ENCODE measurements at places on chromosomes 12 and 14.

DNA sequence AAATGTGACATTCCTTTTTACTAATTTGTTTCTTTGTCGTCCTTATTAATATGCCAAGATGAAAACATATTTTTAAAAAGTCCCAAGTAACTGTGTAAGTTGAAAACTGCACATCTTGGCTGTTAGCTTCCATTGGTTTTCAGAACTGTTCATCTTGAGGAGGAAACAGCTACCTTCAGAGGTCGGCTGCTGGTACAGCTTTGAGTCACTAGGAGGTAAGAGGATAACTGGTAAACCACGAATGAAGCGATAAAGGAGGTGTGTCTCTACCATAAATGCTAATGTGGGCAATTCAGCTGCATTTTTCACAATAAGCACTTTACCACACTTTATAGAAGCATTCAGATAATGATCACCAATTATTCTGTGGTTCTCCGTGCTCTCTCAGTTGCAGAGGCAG, 137.5 kb upstream of the KRAS start:
- no peak for DNase-seq

DNA sequence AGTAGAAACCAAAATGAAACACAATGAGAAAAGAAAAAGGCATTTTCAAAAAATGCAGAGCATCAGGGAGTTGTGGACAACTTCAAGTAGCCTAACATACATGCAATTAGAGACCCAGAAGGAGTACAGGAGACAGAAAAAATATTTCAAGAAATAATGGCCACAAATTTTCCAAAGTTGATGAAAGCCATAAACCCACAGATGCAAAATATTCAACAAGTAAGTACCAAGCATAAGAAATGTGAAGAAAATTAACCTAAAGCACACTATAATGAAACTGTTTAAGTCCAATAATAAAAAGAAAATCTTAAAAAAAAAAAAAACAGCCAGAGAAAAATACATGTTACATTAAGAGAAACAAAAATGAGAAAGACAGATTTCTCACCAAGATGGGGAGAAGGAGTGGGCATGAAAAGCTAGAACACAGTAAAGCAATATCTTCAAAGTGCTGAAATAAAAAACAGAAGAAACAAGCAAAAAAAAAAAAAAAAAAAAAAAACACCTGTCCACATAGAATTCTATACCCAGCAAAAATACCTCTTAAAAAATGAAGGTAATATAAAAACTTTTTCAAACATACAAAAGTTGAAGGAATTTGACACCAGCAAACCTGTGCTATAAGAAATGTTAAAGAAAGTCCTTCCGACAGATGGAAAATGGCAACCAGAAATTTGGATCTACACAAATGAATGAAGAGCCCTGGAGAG, 77.1 kb downstream of the PRKAB1 start:
- no peak for DNase-seq

- peak; percentile 37 for DNase-seq
These were observed 25.4 kb upstream of the COL2A1 start for GRCh38 chr12:48029491-48030172.

DNA sequence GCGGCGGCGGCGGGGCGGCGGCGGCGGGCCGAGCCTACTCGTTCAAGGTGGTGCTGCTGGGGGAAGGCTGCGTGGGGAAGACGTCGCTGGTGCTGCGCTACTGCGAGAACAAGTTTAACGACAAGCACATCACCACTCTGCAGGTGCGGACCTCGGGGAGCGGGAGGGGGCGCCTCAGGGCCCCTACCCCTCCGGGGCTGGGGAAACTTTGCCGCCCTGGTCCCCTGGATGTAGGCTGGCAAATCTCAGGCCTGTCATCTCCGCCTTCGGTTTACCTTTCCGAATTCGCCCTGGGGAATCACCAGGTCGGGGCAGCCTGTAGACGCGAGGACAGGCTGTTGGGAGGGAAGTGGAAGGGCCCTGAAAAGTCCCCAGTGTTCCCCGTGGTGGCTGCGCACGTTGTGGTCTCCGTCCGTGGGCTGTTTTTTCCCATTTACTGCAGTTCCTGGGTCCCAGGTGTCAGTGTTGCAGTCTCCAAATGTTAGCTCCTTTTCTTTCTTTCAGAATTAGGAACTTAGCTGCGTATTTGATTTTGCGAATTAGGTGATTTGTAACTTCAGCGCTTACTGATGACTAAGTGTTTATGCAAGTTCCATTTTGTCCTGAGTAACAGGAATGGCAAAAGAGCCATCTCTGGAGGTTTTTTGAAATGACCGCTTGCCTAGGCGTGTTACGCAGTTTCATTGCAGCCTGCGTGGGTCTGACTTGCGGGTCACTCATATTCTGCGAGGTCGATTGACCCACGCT, 656 bp downstream of the RAB21 start:
- DNase-seq: peak; percentile 47

- no peak for DNase-seq
These were observed 23.5 kb downstream of the FMNL3 start for GRCh38 chr12:49683599-49684309.

DNA sequence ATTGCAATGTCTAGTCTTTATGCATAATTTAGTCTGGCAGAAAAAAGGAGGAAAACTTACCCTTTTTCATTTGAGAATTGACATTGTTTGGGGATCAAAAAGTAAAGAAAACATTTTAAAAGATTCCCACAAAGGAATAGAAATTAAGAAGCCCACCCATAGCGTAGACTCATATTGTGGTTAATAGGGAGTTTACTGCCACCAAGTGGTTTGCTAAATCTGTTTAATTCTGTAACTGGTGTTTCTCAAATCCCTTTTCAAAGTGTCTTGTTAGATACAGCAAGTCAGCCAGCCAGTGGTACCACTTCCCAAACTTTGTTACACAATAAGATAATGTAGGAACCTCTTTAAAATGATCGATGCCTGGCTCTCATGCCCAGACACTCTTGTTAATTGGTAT, 180.3 kb downstream of the IPO8 start:
- DNase-seq: peak; percentile 38

DNA sequence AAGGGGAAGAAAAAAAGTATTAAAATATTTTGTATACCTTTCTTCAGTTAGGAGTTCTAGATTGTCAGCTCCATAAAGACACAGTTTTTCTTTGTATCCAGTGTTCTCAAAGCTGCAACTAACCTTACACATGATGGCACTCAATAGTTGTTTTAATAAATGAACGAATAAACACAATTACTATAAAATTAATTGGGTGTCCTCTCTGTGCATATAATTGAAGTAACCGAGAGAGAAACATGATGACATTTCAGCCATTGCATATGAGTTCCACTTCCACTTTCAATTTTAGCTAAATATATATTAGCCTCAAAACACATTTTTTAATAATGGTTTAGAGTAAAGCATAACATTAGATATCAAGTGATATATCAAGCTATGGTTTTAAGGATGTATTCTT, 671.2 kb downstream of the LRFN5 start:
- peak; percentile 39 for DNase-seq

GRCh38 chr14:81435391-81436295, 35.5 kb upstream of the STON2 start:
- peak; percentile 55 for DNase-seq

DNA sequence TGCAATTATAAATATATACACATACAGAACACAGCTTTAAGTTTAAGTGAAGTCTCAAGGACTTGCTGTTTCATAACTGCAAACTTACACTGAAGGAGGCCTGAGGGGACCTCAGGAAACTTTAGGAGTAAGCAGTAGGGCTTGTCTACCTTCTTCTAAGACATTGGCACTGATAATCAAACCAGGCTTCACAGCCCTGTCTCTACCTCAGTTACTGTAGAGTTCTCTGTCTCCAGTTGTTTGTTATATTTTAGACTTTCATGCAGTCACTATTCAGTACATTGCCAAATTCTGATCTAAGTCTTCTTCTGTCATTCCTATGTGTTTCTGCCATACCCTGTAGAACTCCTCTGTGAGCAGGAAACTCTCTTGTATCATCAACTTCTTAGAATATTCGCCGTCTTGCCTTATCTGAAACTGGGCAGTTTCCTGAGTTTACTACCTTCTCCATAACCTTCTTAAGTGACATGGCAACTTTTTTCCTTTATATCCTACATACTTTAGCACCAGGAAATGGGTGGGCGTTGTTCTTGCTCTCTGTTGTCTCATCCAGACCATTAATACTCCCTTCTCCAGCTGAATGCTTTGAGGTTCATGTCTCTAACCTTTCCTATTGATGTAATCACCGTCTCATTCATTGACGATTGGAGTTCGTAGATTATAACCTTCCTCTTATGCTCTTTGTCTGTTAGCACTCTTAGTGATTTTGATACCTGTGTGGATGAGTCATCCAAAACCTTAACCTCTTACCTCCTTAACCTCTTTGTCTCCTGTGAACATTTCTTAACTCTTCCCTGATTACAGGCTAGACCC, 11.4 kb downstream of the APAF1 start:
- no peak for DNase-seq

- DNase-seq: no peak
These were observed 799 bp downstream of the ZNF219 start for GRCh38 chr14:21097636-21098075.

GRCh38 chr14:102662636-102663430, 70.4 kb downstream of the RCOR1 start:
- no peak for DNase-seq

DNA sequence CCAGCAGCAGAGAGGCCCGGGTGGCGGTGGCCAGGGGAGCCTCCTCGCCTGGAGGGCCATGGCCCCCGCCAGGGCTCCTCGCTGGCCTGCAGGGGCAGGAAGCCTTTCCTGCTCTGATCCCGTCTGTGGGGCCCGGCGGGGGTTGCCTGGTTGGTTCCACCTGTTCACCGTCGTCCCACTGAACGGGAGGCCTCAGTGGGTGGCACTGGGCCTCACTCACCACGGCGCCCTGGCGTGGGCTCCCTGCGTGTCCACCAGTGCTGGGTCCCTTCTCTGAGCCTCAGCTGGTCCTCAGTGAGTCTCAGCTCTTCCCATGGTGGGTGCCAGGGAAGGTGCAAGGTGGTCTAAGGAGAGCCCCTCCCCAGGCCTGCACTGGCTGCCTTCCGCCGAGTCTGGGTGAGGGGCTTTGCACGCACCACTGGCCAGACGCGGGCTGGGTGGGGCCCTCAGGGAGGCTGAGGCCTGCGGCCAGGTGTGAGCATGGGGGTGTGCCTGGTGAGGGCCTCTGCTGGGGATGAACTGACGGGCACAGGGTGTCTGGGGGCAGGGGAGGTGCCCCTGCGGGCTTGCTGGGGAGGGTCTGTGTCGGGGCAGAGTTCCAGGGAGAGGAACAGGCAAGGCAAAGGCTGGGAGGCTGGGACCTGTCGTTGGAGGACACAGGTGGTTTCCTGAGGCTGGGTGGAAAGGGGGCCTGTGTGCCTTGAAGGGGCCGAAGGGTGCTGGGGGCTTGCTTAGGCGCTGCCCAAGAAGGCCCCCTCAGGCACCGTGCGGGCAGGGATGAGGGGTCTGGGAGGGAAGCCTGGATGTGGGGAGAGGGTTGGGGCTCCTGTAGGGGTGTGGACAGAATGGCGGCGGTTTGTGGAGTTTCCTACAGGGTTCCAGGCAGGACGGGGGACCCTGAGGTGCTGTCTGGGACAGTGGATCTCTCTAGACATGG, 339.8 kb downstream of the TMEM121 start:
- no peak for DNase-seq

- DNase-seq: no peak
These were observed 218.9 kb downstream of the ACSS3 start for GRCh38 chr12:81296556-81297305.

DNA sequence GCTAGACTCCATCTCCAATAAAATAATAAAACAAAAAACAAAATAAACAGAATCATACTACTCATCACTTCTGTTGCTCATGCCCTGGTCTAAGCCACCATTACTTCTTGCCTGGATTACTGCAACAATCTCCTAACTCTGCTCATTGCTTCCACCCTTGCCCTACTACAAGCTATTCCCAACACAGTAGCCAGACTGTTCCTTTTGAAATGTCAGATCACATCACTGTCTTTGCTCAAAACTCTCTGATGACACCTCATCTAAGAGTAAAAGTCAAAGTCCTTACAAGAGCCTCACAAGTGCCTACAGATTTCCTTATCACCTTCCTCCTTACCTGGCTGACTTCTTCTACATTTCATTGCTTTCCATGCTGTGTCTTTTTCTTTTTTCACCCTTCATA, 10.0 kb downstream of the FBXO33 start:
- no peak for DNase-seq

- DNase-seq: no peak
These were observed 76.4 kb upstream of the FOXN3 start for GRCh38 chr14:89493406-89493805.

- DNase-seq: peak; percentile 79
These were observed 118.3 kb upstream of the SCAF11 start for GRCh38 chr12:46108721-46109120.

- DNase-seq: no peak
These were observed 179.9 kb upstream of the ATF7IP start for GRCh38 chr12:14185427-14186192.

GRCh38 chr14:100446572-100446971, 123.4 kb downstream of the SLC25A47 start:
- no peak for DNase-seq

DNA sequence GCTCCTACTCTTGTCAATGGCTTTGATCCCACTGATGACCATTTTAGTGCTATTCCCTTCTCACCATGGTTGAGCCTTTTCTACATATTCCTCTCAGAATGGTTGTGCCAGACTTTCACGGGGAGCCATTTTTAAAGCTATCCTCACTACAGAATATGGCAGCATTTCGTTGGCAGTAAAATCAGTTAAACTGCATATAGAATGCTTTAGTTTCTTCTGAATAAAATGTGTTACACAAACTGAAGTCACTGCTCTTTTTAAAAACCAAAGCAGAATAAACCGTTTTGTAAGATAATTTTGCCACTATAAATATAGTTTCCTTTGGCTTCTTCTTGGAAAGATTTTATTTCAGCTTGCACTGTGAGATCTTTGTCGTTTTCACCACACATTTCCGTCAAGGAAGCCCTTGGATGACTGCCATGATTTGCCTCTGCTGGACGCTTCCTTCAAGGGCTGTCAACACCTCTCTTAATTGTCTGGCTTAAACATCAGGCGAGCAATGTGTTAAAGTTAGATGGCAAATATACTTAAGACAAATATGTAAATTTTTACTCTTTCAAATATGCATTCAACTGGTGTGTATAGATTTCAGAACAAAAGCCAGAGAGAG, 624.2 kb downstream of the DIO2 start:
- DNase-seq: no peak

- DNase-seq: no peak
These were observed 407.3 kb downstream of the GXYLT1 start for GRCh38 chr12:41737423-41737822.

- no peak for DNase-seq
These were observed 6.0 kb downstream of the FOXG1 start for GRCh38 chr14:28772613-28773012.

DNA sequence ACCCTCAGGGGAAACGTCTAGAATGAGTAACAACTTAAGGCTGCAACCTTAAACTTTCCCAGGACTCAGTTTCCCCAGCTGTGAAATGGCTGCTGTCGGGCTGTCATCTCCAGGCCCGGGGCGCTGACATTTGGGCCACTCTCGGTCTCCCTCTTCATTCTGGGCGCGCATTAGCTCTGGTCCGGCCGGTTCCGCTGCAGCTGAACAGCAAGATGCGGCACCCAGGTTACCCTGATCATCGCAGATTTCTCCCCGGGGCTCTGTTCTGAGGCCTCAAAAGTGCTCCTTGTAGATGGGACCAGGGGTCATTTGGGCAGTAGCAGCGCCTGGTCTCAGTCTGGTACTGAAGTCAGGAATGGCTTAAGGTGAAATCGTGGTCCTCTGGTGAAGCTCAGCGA, 890 bp upstream of the BCL7A start:
- DNase-seq: no peak

GRCh38 chr14:74551001-74551400, 57.4 kb downstream of the ISCA2 start:
- DNase-seq: no peak

Data from MV-4-11 (cell line).